Gastroesophageal sphincter (tissue), 4 donors: ENCODE measurements at places on chromosomes 3 and 15. TPM values are rescaled to one million over a fixed set of nuclear protein-coding genes. Genes with fewer than 3 reads are reported as not detected.

The TUBGCP4 gene
- 11.3 TPM for total RNA-seq

The MYO5C gene
- 10.2 TPM for total RNA-seq

The PTX3 gene
- total RNA-seq: 9.1 TPM

The ST6GAL1 gene
- 21.0 TPM for total RNA-seq

The INAFM2 gene
- 34.0 TPM for total RNA-seq

The TMEM212 gene
- not detected for total RNA-seq

DNA sequence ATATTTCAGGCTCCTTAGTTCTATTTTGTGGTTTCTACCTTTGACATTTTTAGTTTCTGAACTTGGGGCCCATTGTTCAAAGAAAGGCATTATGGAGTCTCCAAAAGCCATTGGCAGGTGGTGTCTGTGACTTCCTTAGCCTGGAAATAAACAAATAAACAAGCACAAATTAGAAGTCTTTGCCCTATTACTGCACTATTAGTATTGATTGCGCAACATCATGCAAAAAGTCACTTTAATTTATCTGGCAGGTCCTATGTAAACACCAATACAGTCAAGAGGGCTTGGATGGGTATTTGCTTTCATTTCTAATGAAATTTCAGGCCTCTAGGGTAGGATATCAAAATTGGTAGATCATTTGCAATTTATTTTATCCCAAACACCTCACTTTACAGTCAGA, 85.6 kb downstream of the LPP start:
- ATAC-seq: no peak

GRCh38 chr3:114554731-114555130, 260.9 kb downstream of the TIGIT start:
- ATAC-seq: no peak

DNA sequence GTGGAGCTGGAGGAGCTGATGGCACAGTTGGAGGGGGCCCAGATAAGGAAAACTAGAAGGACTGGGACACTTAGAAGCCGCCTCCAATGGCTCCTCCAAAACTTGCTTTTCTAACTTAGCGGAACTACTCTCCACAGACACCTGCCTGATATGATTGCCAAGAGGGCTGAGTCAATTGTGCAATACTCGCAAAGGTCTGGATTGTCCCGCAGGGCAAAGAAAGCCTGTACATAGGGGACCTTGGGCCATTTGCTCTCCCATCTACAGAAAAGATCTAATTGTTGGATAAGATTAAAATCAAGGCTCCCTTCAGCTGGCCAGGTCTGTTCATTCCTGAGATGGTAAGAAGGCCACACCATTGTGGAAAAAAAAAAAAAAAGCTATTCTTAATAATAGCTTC, 69.7 kb upstream of the ATP11B start:
- ATAC-seq: no peak

DNA sequence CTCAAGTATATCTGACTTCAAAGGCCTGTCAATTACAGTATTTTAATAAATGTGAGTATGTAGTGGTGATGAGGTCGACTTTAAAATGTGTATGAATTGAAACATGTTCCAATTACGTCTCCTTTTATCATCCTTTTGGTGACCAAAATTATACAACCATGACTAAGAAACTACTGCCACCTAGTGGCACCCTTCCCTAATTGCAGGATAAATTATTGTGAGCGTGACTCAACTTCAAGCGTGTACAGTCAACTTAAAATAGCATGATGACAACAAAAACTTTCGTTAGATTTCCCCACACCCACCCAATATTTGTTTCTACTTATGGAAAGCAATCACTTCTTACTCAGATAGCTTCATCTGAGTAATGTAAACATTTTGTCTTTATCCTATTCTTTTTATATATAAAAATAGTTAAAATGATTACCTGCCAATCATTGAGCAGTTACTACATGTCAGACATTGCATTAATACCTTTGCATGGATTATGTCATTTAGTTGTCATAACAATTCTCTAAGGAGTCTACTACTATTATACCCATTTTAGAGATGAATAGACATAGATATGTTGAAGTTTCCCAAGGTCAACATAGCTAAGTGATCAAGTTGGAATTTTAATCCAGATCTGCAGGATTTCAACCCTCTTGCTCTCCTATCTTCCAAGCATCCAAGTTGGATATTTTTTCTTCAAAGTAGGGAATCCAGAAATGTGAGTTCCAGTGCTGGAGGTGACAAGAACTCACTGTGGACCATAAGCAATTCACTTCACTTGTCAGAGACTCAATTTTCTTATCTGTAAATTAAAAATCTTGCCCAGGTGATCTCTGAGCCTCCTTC, 106.0 kb downstream of the MEX3B start:
- no peak for ATAC-seq

DNA sequence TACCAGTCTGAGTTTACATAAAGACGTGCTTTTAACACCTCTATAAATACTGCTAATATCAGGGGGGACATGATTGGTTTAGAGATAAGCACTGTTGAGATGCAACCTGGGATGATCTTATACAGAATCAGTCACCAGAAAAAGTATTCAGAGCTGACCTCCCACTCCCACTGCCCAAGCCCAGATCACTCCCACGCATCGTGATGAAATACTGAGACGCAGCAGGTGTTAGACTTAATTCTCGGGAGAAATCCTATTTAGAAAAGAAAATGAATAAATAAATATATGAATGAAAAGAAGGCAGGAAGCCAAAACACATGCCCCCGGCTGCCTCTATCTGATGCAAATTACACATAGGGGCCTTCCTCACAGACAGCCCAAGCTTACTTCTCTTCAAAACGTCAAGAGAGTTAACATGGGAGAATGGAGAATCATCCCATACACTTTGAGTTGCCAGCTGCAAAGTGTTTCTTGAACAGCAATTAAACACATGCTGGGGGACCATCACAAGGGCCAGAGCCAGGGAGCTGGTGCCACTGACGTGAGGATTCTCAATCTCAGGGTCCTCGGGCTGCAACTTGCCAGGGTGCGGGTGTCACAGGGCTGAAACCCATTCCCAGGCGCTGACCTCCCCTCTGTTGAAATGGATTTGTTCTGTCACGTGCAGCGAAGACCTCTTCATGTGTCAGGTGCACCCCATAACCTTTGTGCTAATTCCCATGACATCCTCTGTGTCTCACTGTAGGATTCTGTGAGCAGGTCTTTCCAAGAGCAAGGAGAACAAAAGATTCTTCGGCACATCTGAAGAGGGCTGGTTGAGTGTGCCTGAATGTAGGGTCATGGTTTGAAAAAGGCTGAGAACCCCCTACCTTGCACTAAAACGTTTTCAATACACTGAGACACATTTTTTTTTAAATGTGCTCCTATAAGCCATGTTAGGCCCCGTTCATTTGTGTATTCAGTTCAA, 764.2 kb upstream of the ARRDC4 start:
- no peak for ATAC-seq

DNA sequence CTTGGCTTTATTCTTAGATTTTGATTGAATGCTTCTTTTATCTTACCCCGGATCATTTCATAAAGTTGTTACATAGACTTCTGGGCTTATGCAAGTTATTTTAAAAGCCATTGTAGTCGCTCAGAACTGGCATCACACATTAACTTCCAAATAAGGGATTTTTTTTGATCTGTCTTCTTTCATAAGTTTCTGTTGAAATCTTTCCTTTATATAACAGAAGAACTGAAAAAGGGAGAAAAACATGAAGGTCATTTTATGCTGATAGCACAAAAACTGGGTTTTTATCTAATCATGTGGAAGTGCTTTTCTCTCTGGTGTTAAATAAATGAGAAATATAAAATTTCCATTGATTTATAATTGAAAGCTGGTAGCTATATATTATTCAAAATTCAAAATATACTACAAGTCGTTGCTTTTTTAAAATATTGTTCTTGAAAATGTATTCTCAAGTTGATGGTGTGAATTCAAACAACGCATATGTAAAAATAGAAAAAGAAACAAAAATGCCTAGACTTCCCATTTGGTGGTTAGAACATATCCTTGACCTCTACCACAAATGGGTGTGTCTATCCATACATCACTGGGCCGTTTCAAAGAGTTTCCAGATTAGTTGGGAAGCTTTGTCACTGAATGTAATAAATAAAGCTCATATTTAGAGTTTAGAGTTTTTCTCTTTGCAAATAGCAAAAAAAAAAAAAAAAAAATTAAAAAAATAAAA, 258.3 kb upstream of the ZPLD1 start:
- ATAC-seq: no peak

GRCh38 chr3:373193-373779, 176.7 kb downstream of the CHL1 start:
- ATAC-seq: no peak

- no peak for ATAC-seq
Observed at GRCh38 chr3:14988988-14989394, 41.6 kb downstream of the NR2C2 start.

DNA sequence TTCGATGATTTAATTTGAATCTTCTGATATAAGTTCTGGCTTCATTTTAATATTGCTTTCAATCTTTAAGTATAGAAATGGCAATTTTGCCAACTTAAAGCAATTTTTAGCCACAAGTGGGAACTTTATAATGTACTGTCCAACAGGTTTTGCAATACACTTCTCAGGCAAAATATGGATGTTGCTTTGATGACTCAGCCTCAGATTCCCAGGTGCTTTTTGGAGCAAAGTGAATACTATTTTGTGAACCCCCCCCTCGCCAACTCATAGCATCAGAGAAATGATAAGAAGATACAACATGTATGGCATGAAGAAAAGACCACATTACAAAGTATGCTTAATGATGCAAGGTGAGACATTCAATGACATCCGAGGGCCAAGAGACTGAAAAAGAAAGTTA, 158.1 kb downstream of the GABRB3 start:
- no peak for ATAC-seq

DNA sequence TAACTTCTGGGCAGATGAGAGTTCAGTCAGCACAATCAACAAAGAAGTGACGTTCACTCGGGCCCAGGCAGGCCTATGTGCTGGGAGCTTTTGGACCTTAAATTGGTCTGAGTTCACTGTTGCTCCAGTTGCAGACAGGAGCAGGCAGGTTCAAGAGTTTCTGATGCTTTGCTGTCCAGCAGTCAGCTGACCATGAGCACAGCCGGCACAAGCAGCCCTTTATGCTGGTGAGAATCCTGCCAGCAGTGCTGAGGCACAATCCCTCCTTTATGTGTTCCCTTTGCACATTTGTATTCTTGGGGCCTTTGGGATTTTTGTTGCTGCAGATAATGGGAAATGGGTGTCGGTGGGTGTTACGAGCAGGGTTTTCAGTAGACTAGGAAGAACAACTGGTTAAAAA, 81.2 kb upstream of the GOLGA8J start:
- no peak for ATAC-seq

DNA sequence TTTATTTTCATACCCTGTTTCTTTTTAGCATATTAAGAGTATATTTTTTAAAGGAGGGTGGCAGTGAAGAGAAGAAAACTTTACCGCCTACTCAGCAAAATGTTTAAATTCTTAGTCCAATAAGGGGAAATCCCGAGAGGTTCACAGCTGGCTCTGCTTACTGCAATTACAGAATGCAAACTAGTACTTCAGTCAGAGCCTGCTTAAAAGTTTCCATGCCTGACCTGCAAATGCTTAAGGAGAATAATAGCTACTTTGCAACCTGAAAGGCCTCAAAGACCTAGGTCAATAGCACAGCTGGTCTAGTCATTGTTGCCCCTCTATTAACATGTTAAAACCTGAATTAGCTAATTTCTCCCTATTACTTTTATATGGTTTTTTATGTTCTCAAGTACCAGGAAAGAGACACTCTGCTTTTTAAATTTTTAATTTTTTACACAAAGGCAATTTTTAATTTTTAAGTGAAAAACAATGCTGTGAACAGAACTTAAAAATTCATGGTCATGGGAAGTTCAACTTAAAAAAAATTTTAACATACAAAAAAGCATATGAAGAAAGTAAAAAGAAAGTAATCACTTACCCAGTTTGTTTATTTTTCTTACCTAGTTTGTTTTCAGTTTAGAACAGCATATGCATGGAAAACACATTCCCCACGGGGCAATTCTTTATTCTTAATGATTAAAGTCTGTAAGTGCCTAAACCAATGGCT, 79.2 kb downstream of the P3H2 start:
- no peak for ATAC-seq

- no peak for ATAC-seq
Observed at GRCh38 chr3:178392511-178392926, 143.7 kb upstream of the KCNMB2 start.

- no peak for ATAC-seq
Observed at GRCh38 chr15:81026836-81027599, 26.3 kb downstream of the TLNRD1 start.

GRCh38 chr15:20356444-20356910, 185.1 kb downstream of the GOLGA6L6 start:
- ATAC-seq: no peak

GRCh38 chr15:81809543-81809942, 236.3 kb downstream of the MEX3B start:
- ATAC-seq: no peak

DNA sequence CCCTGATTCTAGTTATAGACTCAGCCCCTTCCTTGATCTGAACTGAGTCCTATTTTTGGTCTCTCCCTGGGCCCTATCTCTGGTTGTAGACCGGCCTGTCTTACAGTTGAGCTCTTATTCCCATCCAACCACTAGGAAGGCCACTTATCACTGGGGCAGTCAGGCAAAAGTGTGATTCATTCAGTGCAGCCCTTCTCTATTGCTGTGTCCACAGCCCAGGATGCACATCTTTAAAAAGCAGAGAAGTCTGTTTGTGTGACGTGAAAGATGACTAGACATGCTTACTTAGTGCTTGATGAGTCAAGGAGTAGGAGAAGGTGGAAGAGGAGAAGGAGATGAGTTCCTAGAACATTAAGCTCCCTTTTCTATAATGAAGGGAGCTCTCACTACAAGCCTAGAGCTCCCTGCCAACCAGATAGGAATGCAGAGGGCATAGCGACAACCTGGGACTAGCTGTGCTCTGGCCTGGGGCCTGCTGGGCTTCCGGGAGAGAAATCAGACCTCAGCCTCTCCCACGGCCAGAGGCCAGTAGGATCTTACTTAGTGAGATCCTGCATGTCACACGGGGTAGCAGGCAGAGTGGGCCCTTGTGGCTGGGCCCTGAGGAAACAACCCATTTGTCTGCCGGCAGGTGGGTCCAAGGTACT, 25.7 kb downstream of the INSYN1 start:
- ATAC-seq: no peak

DNA sequence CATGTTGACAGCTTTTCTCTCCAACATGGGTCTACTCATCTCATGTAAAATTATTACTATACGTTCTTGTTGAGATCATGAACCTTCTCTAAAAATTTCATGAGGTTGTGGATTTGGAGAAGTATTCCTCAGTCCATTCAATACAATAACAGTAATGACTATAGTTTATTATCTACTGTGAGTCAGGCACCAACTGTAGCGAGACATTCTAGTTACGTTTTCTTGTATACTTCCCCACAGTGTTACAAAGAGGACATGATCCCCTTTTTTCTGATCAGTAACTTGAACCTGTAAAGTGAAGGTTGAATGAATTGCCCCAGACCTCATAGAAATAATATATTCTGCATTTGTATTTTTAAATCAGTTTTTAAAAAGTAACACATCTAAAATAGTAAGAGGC, 76.4 kb downstream of the AKAP13 start:
- ATAC-seq: no peak

DNA sequence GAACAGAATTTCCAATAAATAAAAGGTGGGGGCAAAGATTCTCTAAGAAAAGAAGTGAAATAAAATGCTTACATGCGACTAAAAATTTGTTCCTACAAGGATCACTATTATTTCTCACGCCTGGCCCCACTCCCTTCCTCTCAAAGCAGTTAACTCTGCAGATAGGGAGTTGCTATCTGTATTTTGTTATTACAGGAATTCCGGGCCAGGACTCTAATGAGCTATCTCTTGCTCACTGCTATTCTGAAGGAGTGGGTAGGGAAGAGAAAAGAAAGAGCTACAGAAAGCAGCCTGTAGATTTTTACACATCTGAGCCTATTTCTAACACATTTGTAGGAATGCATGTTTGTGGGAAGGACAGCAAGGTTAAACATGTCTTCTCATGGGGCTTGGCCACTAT, 140.4 kb downstream of the PCCB start:
- no peak for ATAC-seq

- no peak for ATAC-seq
Observed at GRCh38 chr3:193774272-193774915, 181.4 kb downstream of the OPA1 start.
